ENCODE measurements at places on chromosomes 2 and 18.

DNA sequence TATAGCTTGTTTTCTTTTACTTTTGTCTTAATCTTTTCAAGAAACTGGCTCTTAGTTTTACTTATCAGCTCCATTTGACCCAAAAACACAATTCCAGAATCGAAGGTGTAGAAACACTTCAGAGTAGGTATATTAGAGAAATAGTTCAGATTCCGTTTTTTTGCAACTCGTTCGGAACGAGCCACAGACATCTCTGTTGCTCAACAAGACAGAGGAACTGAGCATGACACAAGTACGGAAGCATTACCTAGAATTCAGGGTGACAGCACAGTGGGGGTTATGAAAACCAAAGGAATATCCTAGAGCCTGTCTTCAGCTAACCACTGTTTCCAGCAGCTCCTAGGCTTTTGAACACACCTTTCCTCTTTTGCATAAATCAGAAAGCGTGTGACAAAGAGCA is 5.0 kb downstream of the HRH4 start:
- no peak for DNase-seq

GRCh38 chr18:59006461-59007067 is 133.1 kb upstream of the SEC11C start:
- DNase-seq, result no peak

GRCh38 chr18:9069601-9070000 is 32.9 kb upstream of the NDUFV2 start:
- no peak for DNase-seq

- DNase-seq, result no peak
Measured at GRCh38 chr18:45122506-45122905, 441.8 kb downstream of the SETBP1 start.

GRCh38 chr2:227696990-227697679 is 20.7 kb downstream of the SLC19A3 start:
- DNase-seq, result no peak

DNA sequence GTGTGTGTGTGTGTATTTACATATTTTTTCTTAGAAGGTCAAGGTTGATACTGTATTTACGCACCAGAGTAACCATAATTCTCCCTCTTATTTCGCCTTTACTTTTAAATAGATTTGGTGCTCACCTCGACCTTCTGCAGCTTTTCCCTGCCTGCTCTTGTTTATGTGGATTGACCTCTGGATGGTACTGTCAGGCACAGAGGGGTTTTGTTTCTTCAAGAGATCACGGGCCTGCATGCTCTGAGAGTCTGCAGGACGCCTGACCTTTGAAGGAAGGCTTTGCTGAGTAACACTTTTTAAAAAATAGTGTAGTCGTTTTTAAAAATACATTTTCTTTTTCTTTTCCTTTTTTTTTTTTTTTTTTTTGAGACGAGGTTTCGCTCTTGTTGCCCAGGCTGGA is 18.1 kb upstream of the EFHD1 start:
- no peak for DNase-seq

DNA sequence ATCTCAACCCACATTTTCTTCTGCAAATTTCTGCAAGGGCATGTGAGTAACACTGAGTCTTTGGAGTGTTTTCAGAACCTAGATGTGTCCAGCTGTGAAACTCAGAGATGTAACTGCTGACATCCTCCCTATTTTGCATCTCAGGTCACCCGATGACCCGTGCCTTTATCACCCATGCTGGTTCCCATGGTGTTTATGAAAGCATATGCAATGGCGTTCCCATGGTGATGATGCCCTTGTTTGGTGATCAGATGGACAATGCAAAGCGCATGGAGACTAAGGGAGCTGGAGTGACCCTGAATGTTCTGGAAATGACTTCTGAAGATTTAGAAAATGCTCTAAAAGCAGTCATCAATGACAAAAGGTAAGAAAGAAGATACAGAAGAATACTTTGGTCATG is 8.0 kb downstream of the UGT1A1 start:
- no peak for DNase-seq

DNA sequence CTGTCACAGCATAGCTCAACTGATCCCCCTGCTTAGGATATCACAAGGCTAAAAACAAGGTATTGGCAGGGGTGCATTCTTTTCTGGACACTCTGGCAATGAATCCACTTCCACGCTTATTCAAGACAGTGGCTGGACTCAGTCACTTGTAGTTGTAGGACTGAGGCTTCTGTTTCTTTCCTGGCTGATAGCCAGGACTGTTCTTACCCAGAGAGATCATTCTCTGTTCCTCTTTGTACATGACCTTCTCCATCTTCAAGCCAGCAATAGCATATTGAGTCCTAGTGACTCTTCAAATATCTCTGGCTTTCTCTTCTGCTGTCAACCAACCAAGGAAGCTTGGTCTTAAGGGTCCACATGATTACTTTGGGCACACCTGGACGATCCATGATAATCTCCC is 241.3 kb downstream of the RBM43 start:
- DNase-seq, result no peak

GRCh38 chr2:205659922-205660321 is 22.4 kb upstream of the NRP2 start:
- no peak for DNase-seq

- no peak for DNase-seq
Measured at GRCh38 chr2:148027822-148028221, 6.9 kb downstream of the MBD5 start.

- DNase-seq, result no peak
Measured at GRCh38 chr2:41111836-41112627, 660.1 kb upstream of the SLC8A1 start.

- DNase-seq, result no peak
Measured at GRCh38 chr18:67010919-67011318, 407.0 kb upstream of the CDH19 start.

DNA sequence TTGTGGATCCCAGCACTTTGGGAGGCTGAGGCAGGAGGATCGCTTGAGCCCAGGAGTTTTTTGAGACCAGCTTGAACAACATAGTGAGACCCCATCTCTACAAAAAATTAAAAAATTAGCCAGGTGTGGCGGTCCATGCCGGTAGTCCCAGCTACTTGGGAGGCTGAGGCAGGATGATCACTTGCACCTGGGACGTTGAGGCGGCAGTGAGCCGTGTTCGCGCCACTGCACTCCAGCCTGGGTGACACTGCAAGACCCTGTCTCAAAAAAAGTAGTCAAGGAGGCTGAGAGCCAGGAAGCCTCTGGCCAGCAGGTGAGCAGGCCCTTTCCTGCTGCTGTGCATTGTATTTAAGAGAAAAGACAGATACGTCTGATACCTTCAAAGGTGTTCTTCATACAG is 11.1 kb upstream of the PROC start:
- no peak for DNase-seq

- DNase-seq, result no peak
Measured at GRCh38 chr2:191247381-191248057, 2.3 kb downstream of the MYO1B start.

GRCh38 chr2:69138247-69138772 is 125.3 kb downstream of the ANTXR1 start:
- no peak for DNase-seq

DNA sequence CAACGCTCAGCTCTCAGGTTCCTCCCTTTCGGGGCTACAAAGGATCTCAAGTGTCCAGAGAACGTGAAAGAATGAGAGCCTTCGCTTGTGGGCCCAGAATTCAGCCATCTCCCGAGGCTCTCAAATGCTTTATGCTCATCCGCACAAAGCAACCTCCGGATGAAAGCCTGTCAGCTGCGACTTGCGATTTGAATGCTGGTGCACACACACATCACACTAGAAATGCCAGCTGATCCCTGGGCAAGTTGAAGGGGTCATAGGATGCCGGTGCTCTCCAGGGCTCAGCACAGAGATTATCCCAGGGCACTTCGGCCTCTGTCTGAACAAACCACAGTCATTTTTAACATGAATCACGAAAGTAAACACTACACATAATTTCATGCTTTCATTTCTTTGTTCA is 141.8 kb upstream of the MYT1L start:
- DNase-seq, result no peak

- DNase-seq, result no peak
Measured at GRCh38 chr2:88599527-88599926, 27.7 kb downstream of the EIF2AK3 start.

DNA sequence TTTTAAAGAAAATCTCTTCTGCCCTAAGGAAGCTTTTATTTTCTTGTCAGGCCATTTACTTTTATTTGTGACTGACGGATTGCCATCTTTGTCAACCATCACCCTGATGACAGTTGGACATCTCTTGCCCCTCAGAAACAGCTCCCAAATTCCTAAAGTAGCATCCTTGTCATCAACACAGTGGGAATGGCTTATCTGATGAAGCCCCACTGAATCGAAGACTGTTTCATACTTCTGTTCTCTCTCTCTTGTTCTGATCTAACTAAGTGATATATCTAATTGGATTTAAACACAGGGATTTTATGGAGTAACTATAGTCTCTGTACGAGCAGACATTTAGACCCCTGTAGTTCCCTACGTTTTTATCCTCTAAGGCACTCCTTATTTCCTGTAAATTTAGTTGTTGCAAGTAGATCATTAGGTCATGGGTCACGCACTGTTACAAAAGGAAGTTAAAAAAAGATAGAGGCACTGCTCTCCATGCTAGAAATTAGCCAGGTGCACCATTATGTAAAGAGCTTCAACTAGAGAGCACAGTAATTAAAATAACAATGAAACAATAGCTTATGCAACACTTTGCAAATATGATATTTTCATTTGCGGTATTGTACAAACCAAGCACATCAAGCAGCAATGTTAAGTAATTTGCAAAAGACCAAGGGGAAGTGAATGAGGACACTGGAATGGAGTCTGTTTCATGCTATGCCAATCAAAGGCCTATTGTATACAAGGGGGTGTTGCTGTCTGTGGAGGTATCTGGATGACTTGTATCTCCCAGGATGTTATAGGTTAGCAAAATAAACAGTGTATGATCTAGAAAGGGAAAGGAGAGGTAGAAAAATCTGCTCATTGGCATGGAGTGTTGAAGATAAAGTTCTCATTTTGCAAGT is 284.7 kb downstream of the LRRTM1 start:
- no peak for DNase-seq

Measured in nucleus accumbens (tissue), 56 donors.